Effector memory CD8-positive, alpha-beta T cell (primary cell): ENCODE measurements at places on chromosomes 1 and 21.

DNA sequence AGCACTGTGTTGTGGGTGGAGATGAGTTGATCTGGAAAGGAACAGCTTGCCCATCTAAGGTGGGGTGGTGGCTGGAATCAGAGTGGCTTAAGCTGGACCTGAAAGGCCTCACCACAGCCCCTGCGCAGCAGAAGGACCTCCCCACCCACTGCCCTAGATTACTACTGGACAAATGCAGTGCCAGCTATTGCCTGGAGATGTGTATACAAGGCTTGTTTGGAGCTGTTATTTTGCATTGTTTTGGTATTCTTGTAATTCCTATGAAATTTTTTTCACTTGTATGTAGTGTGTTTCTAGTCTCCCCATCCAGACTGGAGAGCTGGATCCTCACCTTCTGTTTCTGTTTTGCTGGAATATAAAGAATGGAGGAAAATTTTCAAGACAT is 1.3 kb upstream of the SLC30A1 start:
- no peak for DNase-seq

DNA sequence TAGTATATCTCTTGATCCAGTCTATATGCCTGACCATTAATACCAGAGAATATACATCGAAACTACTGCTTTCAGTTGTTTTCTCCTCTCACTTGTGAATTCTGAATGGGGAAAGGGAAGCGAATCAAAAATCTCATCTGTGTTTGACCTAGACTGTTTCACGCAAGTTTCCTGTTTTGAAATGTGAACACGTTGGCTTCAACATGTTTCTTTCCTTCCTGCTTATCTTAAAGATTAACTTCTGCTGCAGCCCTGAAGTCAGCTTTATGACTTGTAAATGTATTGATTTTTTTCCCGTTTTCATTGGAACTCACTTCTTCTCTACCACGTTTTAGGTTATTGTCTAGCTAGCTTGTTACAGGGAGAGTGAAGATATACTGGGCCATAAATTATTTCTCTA is 49.9 kb downstream of the SNX27 start:
- DNase-seq: no peak

DNA sequence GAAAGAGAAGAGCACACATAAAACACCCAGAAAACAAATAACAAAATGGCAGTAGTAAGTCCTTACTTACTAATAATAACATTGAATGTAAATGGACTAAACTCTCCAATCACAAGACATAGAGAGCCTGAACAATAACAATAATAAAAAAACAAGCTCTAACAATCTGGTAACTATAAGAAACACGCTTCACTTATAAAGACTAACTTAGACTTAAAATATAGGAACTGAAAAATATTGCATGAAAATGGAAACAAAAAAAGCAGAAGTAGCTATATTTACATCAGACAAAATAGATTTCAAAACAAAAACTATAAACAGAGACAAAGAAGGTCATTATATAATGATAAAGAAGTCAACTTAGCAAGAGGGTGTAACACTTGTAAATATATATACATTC is 83.1 kb upstream of the LYPLAL1 start:
- no peak for DNase-seq

DNA sequence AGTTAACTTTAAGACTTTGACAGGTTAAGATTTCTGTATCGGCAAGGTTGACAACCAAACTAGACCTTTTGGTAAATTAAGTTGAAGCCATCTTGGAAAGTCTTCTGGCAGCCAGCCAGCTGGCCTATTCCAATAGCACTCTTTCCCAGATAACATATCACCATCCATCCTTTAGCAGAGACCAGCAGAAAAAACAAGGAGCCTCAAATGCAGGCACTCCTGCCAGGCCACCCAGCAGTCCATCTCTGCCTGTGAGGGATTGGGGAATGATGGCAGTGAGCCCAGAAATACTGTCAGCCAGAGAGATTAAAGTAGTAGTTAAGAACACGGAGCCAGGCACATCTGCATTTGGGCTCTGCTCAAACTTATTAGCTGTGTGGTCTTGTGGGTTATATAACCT is 19.4 kb downstream of the ZBTB40 start:
- DNase-seq: no peak

- no peak for DNase-seq
These were observed 179.4 kb downstream of the TGFB2 start for GRCh38 chr1:218524526-218524925.

GRCh38 chr1:63984257-63984929 is 210.6 kb downstream of the ROR1 start:
- DNase-seq: no peak

DNA sequence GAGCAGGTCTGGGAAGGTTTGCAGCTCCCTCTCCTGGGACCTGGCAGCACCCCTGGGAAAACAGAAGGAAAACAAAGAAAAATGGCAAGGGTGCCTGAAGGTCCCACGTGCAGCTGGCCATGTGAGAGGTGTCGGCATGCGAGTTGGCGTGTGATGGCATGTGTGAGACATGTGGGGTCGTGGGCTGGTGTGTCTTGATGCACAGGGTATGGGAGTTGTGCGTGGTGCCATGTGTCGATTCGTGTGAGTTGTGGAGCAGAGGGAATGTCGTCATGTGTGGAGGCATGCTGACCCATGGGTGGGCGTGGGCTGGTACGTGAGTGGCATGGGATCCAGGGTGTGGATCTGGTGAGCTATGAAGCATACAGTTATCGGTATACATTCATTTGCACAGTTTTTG is 1.3 kb downstream of the HPCA start:
- DNase-seq: no peak

- no peak for DNase-seq
These were observed 481.1 kb upstream of the PTBP2 start for GRCh38 chr1:96240438-96240837.

DNA sequence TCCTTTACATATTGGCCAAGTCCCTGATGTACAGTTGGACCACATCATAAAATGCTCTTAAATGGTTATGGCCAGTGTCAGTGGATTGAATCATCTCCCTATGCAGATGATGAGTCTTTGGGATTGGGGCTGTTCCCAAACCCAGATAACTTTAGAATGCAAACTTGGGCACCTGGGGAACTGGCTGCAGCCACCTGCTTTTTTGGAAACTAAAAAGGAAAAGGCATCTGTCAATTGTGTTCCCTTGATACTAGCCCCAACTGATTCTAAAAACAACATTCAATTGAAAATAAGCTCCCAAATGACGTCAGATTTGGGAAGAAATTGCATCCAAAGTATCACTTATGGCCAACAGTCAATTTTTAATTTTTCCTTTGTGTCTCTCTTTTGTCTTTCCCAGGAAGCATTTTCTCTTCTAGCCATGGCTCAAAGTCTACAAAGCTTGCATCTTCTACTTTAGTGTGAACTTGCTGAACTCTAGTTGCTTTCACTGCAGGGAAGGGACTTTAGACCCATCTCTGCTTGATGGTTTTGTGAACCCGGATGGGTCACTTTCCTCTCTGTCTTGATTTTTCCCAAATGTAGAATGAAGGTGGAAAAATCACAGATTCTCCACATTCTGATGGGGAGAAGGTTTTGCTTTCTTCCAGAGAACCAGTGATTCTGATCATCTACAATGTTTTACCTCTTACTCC is 402.3 kb upstream of the USP24 start:
- DNase-seq: no peak

- no peak for DNase-seq
These were observed 7.5 kb upstream of the CYP4A11 start for GRCh38 chr1:46948629-46949416.

- no peak for DNase-seq
These were observed 26.6 kb downstream of the AJAP1 start for GRCh38 chr1:4681026-4681425.

DNA sequence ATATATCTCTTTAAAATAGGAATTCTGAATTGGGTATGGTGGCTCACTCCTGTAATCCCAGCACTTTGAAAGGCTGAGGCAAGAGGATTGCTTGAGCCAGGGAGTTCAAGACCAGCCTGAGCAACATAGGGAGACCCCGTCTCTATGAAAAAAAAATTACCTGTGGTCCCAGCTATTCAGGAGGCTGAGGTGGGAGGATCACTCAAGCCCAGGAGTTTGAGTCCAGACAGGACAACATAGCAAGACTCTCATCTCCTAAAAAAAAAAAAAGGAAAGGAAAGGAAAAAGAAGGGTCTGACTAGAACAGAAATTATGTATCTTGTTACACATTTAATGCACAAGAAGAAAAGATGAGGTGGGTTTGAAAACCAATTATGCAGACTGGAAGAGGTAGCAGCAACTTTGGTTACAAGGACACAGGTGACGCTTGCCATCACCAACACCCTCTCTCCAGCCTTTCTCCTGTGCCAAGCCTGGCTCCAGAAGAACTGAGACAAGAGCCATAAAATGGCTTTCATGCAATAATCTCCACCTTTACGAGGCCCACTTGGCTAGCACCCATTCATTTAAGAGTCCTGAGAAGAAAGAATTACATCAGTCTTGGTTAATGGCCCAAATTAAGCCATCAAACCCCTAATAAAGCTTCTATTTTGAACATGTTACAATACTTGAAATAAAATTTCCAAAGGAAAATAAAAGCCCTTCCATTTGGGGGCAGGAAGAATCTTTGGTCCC is 4.8 kb upstream of the SELENBP1 start:
- no peak for DNase-seq

DNA sequence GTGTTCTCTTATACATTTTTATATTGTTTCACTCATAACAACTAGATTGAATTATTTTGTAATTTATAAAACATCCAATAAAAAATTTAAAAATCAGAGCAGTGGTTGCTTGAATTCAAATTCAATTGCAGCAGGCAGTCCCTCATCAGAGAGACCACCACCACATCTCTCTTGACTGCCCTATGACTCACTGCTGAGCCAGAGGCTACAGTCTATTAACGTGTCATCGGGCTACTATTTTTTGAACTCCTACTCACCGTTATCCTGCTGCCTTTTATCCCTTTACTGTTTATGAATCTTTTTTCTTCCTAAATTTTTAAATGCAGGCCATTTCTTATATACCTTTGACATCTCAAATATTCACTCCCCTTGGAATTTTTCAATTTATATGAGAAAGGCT is 144.7 kb downstream of the BARHL2 start:
- DNase-seq: no peak

DNA sequence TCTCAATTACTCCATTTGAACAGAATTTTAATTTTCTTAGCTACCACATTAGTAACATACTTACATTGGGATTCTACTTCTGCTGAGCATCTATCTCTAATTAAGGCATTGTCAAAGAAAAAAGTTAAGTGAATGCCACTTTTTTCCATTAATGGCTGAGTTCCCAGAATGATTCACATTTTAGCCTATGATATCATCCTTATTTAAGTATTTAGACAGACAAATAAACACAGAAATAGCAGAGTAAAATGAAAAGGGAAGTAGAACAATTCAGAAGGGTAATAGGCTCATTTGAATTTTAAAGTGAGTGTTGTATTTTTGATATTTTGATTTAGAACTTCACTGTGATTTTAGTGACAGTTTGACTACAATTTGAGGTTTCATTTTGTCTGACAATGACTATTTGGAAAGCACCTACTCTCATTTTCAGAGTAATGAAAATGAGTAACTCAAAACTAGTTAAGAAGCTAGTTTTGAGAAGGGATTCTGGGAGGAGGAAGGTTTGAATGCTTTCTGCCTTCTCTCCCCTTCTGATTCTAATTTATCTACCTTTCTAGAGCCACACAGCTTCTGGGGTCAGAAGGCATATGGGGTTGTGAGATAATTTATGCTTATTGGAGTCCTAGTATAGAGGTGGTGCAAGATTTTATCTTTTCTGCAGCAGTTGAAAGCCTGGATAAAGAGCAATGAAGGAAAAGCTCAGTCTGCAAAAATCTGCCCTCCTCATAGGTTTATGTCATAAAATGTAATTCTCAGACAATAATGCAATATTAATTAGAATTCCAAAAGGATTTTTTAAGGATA is 15.5 kb downstream of the LYPLAL1 start:
- no peak for DNase-seq

DNA sequence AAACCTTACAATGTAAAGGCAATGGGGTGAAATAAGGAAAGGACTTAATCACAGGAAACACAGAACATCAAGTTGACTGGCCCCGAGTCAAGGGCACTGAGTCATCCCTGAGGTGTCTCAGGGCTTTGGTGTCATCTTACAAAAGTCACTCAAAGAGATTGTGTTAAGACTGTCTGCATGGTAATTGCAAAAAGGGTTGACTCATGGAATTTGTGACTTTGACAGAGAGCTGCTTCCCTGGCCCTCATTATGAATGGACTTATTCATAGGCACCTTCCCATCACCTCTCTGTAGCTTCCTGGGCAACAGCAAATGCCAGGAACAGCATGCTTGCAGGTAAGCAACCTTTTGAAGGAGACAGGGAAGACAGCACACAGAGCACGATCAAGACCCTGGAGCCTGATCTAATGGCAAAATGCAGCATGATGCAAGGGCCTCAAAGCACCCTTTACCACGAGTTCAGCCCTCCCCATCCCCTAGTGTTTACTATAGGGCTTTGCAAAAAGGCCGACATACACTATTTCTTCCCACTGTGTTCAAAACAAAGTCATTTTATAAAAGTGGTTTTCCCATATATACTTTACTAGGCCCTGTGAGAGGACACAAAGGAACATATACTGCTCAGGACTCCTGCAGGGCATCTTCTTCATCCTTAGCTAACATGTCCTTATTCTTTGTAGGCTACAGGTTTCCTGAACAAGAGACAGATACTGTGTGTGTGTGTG is 17.1 kb downstream of the ZP4 start:
- DNase-seq: no peak

DNA sequence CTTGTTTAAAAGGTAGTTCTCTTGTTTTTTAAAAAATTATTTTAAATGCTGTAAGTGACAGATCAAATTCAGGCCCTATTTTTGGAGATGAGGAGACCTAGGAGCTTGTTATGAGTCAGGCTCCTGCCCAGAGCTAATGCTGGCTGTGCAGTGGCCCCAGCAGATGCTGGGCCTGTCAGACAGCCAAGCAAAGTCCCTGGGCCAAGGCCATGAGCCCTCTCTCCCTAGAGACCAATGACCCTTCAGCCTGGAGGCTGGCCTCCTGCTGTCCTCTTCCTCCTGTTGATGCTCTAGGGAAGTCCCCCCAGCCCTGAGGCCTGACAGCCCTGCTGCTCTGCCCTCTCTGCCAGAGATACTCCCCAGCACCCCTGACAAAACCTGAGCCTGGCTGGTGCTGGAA is 128.1 kb upstream of the CTTNBP2NL start:
- no peak for DNase-seq

DNA sequence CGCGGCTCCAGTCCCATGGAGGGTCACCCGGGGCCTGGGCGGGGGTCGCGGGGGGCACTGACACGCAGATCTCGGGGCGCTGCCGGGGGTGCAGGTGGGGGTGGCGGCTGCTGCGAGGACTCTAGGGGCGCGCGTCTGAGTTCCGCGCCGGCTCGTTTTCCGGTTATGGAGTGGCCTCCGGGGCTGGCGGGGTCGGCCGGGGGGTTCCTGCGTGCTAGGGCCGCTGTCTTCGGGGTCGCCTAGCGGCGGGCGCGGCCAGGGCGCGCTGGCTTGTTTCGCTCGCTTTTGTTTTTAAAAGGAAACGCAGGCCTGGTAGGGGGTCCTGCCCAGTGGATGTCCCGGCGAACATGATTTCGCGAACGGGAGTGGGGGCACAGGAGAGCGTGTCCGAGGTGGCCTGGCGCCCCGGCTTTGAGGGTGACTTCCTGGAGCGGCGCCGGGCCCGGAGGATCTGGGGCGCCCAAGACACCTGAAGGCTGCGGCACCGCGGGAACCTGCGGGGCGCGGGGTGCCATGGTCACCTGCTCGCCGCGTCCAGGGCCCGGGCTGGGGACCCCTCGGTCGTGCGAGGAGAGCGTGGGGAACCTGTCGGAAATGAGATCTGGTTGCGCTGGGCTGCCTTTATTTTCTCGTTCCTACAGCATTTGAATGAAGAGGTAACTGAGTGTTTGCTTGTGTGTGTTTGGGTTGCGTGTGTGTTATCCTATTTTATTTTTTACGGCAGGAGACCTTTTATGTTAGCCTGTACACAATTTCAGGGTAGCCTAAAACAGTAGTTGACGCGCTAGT is 618 bp downstream of the ETS2 start:
- DNase-seq: peak; percentile 33
